ENCODE measurements at places on chromosomes 5 and 9. TPM values are rescaled to one million over a fixed set of nuclear protein-coding genes. Genes with fewer than 3 reads are reported as not detected.

DNA sequence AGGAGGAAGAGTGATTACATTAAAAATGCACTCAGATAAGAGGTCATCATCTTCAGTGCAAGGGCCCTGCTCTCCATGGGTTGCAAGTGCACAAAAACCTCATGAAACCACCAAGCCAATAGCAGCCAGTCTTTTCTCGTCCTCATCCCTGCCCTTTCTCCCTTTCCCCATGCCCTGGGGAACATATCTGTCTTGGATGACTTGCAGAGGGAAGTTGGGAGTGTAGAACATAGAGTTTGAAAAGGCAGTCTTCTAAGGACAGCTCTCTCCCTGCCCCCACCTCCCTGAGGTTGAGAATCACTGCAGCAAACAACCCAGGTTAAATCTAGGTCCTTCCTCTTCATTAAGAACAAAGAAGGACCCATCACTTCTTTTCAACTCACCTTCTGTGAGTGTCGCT is 22.0 kb downstream of the DDX31 start:
- peaks cover 74% of the 10 kb centered on the region for H3K36me3 ChIP-seq
- no peak overlapping the region for H3K4me3 ChIP-seq
- no peak for DNase-seq
- H3K27me3 ChIP-seq = no peaks in the 10 kb centered on the region
- H3K27ac ChIP-seq = no peak overlapping the region

GRCh38 chr5:54985301-54986268 is at the start of gene ESM1:
Gene ESM1, minus strand, starts transcription at chr5:54985593. Its CDS starts 76 bp downstream, at chr5:54985517.
- no peaks in the 10 kb centered on the region for H3K4me1 ChIP-seq
- H3K27me3 ChIP-seq = peaks cover 38% of the 10 kb centered on the region
- H3K4me3 ChIP-seq = no peak within 1 kb of the TSS
- DNase-seq = peak; percentile 4
- no peak within 1 kb of the TSS for H3K27ac ChIP-seq
- no peaks in the 10 kb centered on the region for H3K36me3 ChIP-seq

The DTWD2 gene
- 5.9 TPM for polyA plus RNA-seq

The CXXC5 gene
- polyA plus RNA-seq = 70.3 TPM

DNA sequence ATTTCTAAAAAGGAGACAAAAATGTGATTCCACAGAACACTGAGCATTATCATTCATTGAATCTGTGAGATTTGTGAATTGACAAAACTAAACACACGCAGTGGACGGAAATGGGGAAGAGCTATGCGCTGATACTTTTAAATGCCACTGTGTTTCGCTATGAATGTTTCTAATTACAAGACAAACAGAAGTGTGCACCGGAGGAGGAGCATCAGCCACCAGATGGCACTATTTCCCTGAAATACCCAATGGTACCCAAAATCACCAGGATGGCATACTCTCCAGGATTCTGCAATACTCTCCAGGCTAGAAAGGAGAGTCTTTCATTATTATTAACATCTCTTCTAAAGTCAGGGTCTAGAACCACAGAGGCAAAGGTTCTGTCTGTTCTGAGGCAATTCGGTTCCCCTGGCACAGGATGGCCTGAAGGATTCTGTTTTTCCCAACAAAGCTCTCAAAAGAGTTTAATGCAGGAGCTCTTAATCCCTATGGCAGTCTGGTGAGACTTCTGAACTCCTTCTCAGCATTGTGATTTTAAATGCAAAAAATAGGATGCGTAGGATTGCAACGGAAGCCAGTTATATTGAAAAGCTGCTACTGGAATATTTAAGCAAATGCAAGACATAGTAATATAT is 13.8 kb upstream of the PUM3 start:
- DNase-seq = peak; percentile 27
- H3K36me3 ChIP-seq = no peaks in the 10 kb centered on the region
- H3K4me1 ChIP-seq = no peaks in the 10 kb centered on the region
- H3K27ac ChIP-seq = no peak overlapping the region
- no peak overlapping the region for H3K4me3 ChIP-seq
